ENCODE measurements at places on chromosomes 5 and 9. TPM values are rescaled to one million over a fixed set of nuclear protein-coding genes. Genes with fewer than 3 reads are reported as not detected.

GRCh38 chr5:135859641-135860040 lies 25.2 kb downstream of the SLC25A48 start:
- H3K4me3 ChIP-seq, result no peak overlapping the region
- no peaks in the 10 kb centered on the region for H3K36me3 ChIP-seq
- H3K27ac ChIP-seq, result no peak overlapping the region

DNA sequence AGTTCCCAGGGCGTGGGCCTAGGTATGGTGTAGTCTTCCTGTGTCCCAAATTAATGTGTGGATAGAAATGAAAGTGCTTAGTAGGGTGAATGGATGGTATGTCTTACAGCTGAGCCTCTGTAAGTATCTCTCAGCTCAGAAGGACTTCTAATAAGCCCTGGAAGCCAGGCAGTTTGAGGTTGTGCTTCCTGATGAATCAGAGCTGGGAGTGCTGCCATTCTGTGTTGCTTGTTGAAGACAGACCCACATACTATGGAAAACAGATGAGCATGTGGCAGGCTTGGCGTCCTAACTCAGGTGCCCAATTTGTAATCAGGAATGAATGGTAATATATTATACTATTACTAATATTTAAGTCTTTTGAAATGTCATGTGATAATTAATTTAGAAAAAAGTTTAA lies 69.8 kb downstream of the CMYA5 start:
- no peaks in the 10 kb centered on the region for H3K27me3 ChIP-seq
- no peaks in the 10 kb centered on the region for H3K36me3 ChIP-seq
- DNase-seq, result no peak
- no peak overlapping the region for H3K4me3 ChIP-seq
- no peaks in the 10 kb centered on the region for H3K4me1 ChIP-seq

- no peaks in the 10 kb centered on the region for H3K27me3 ChIP-seq
- no peaks in the 10 kb centered on the region for H3K36me3 ChIP-seq
- peaks cover 21% of the 10 kb centered on the region for H3K4me1 ChIP-seq
- H3K4me3 ChIP-seq, result no peak overlapping the region
Measured at GRCh38 chr9:27426511-27427271, 97.4 kb upstream of the IFNK start.

GRCh38 chr5:119187776-119188529 lies 117.1 kb downstream of the DMXL1 start:
- no peaks in the 10 kb centered on the region for H3K27me3 ChIP-seq
- H3K4me1 ChIP-seq, result no peaks in the 10 kb centered on the region
- no peak for DNase-seq
- H3K4me3 ChIP-seq, result no peak overlapping the region

GRCh38 chr5:98588215-98588614 lies 185.2 kb upstream of the RGMB start:
- no peak overlapping the region for H3K27ac ChIP-seq
- no peaks in the 10 kb centered on the region for H3K36me3 ChIP-seq
- DNase-seq, result no peak
- H3K4me1 ChIP-seq, result no peaks in the 10 kb centered on the region

- no peaks in the 10 kb centered on the region for H3K4me1 ChIP-seq
- H3K36me3 ChIP-seq, result no peaks in the 10 kb centered on the region
- H3K4me3 ChIP-seq, result no peak overlapping the region
- H3K27me3 ChIP-seq, result no peaks in the 10 kb centered on the region
- no peak for DNase-seq
Measured at GRCh38 chr5:16051246-16051755, 128.3 kb downstream of the MARCHF11 start.

ZDHHC12 gene
- 23.2 TPM for total RNA-seq

All from tibial nerve (tissue), 4 donors.